HFFc6 (cell line): ENCODE measurements at places on chromosomes 13 and 19.

DNA sequence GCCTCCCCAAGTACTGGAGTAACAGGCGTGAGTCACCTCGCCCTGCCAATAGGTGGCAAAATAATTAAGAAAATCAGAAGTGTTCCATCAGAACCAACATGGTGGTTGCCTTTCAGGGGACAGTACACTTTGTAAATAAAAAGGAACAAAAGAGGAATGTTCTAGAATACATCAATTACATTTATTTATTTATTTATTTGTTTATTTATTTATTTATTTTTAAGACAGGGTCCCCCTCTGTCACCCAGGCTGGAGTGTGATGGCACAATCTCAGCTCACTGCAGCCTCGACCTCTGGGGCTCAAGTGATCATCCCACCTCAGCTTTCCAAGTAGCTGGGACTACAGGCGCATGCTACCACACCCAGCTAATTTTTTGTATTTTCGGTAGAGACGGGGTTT lies 12.9 kb upstream of the TYROBP start:
- no peak for DNase-seq

DNA sequence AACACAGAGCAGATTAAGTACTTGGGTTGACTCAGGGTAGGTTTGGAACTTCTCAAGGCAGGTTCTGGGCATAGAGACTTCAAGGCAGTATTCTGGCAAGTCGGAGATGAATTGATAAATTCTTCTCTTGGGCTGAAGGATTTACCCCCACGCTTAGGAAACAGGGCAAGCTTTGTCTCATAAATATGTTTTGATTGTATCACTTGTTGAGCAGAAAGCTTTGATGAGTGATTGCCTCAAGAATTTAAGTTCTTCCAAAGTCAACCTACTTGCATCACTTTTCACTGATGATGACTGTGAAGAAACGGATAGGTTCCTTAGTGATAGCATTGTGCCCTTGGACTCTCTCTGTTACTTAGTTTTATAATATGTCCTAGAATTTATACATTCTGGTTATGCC lies 258.6 kb upstream of the DACH1 start:
- no peak for DNase-seq

- DNase-seq, result no peak
These were observed 38.6 kb downstream of the ELL start for GRCh38 chr19:18483119-18483890.

DNA sequence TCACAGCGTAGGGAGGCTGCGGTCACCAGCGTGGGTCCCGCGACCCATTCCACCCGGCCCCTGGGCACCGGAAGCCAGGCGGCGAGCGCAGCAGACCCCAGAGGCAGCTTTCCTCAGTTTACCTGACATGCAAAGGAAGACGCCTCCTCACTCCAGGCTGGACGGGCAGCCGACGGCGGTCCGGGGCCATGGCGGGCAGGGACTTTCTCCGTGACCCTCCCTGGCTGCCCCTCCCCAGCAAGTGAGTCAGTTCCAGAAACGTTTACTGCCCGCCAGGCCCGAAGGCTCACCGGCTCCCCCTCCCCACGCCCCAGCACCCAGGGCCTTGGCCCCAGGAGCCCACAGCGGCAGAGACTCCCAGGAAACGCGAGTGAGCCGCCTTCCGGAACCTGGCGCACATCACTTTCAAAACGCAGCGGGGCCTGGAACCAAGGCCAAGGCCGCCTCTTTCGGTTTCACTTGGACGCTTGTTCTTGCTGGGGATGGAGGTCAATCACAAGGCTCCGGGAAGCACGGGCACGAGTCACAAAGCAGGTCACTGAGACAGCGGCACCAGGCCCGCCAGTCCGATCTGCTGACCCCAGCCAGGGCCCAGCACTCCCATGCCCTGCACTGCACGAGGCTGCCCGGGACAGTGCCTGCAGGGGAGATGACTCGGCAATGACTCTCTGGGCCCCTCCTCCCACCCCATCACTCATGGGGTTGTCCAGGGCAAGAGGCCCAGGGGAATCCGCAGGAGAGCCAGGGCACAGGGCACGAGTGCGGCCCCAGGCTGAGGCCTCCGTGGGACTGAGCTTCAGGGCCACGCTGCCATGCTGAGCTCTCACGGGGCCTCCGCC lies 5.3 kb downstream of the SBNO2 start:
- DNase-seq, result peak; percentile 85

GRCh38 chr19:57026476-57026875 lies 93.3 kb upstream of the USP29 start:
- DNase-seq, result no peak

DNA sequence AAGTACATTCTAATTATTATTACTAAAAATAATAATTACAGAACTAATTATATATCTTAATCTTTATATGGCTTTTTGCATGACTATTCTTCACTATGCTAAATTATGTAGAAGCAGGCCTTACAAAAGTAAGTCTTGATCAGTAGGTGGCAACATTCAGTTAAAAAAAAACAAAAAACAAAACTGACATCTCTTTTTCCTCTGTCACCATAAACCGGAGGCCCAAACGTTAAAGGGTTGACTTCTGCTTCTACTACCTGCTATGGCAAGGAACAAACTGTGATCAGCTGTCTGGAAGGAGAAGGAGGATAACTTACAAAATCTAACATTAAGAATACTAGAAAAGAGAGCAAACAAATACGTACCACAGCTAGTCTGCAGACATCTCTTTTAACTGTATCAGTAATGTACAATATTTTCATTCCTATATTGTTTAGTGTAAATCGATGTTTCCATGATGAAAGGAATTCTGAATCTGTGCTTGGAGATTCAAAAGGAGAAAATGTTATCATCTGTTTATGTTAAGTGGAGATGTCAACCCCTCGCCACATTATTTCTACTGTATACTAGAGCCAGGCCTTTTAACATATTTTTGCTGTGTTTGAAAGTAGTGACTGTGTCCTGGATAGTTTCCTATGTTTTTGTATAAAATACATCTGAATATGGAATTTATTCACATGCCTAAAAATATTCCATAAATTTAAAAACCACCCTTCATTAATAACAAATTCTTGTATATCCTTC lies 1525.4 kb downstream of the SLITRK1 start:
- peak; percentile 2 for DNase-seq
